Neural crest cell (in vitro differentiated cells): ENCODE measurements at places on chromosomes 7 and 10. TPM values are rescaled to one million over a fixed set of nuclear protein-coding genes. Genes with fewer than 3 reads are reported as not detected.
A peak's percentile ranks its signal among the peaks of the same experiment; 100 is the strongest.

Gene PKD1L1
- 0.11 and 0.19 TPM in 2 replicates for total RNA-seq

Gene TEX36
- total RNA-seq, result not detected in 2 replicates

GRCh38 chr7:7135074-7135473 lies 47.3 kb upstream of the C1GALT1 start:
- no peak overlapping the region for H3K27ac ChIP-seq
- no peaks in the 10 kb centered on the region for H3K36me3 ChIP-seq
- H3K4me3 ChIP-seq, result no peak overlapping the region
- peaks cover 14% of the 10 kb centered on the region for H3K4me1 ChIP-seq

- no peaks in the 10 kb centered on the region for H3K27me3 ChIP-seq
- no peak for DNase-seq
- H3K27ac ChIP-seq, result no peak overlapping the region
- no peaks in the 10 kb centered on the region for H3K36me3 ChIP-seq
- H3K4me3 ChIP-seq, result no peak overlapping the region
- H3K4me1 ChIP-seq, result no peaks in the 10 kb centered on the region
These were observed 125.7 kb upstream of the CXCL12 start for GRCh38 chr10:44510379-44511115.

- H3K4me1 ChIP-seq, result peaks cover 20% of the 10 kb centered on the region
- H3K36me3 ChIP-seq, result peaks cover 3% of the 10 kb centered on the region
- H3K27me3 ChIP-seq, result no peaks in the 10 kb centered on the region
- H3K27ac ChIP-seq, result no peak overlapping the region
- DNase-seq, result no peak
These were observed 104.4 kb upstream of the FGFR2 start for GRCh38 chr10:121702351-121703320.

Gene NUB1
- total RNA-seq, result 32.6 and 33.2 TPM in 2 replicates

Gene STEAP1
- total RNA-seq, result 2.4 and 3.3 TPM in 2 replicates

DNA sequence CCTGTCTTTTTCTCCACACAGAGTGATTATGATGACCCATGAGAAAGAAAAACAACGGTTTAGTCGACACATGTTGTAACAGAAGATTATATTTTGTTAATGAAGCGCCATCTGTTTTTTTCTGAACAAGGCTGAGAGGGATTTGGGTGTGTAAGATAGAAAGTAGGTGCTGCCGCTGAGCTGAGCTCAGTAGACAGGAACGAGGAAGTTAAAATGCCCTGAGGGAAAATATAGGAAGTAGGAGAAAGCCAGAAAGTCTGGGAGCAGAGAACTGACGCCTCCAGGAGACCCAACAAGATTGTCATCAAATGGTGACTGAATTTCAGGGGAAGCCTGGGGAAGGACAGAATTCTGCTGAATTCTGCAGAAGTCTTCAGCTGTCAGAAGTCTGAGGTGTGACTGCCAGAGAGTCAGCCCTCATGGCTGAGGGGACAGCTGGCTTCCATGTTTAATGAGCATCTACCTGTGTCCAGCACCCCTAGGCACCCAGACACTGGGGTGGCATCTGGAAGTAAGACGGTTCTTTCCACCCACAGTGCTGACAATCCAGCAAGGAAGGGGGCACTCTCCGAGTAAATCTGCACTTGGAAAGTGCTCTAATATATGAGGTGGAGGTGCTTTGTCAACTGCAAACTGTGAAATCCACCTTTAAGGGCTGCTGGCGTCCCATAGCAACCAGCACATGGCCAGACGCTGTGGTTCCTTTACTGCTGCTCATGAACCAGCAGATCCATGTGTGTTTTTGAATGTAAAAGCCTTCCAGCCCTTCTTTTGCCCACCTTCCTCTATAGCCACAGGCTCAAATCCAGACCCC lies 12.5 kb upstream of the TSPAN15 start:
- no peak overlapping the region for H3K4me3 ChIP-seq
- H3K27ac ChIP-seq, result no peak overlapping the region
- DNase-seq, result no peak
- H3K27me3 ChIP-seq, result no peaks in the 10 kb centered on the region
- H3K36me3 ChIP-seq, result no peaks in the 10 kb centered on the region

GRCh38 chr10:75002967-75003594 lies 108.4 kb upstream of the SAMD8 start:
- H3K36me3 ChIP-seq, result peaks cover 3% of the 10 kb centered on the region
- DNase-seq, result no peak
- no peak overlapping the region for H3K27ac ChIP-seq
- peaks cover 20% of the 10 kb centered on the region for H3K4me1 ChIP-seq
- H3K4me3 ChIP-seq, result no peak overlapping the region

DNA sequence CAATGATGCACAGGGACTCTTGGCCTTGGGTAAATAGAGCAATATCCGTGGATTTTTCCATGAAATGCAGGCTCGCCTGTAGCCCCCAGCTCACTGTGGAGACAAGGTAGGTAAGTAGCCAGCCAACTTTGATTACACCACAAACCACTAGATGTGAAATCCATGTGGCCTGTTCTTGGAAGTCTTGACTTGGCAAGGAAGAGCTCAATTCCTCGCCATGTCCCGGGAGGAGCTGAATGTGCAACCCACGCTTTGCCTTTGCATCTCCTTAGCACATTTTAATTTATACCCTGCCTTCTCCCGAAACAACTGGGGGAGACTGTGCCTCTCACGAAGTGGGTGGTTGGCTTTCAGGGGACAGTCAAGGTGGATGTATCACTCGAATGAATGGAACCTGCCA lies 347.7 kb upstream of the MKI67 start:
- H3K27me3 ChIP-seq, result no peaks in the 10 kb centered on the region
- DNase-seq, result no peak
- no peaks in the 10 kb centered on the region for H3K36me3 ChIP-seq
- H3K27ac ChIP-seq, result no peak overlapping the region
- no peaks in the 10 kb centered on the region for H3K4me1 ChIP-seq

DNA sequence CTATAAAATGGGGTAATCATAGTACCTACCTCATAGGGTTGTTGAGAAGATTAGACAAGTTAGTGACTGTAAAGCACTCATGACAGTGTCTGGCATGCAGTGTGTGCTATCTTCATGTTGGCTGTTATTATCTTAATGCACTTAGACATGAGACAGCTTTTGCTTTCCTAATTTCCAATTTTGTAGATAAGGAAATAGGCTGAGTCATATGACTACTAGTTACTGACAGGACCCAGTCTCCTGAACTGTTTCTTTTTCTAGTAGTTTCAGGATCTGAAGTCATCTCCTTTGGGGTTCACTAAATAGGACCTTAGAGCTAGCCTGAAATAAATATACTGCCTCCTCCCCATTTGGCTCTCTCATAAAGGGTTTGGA lies 74.2 kb downstream of the SNX10 start:
- peaks cover 10% of the 10 kb centered on the region for H3K4me1 ChIP-seq
- peak overlapping the region; percentile 16 for H3K27ac ChIP-seq
- H3K27me3 ChIP-seq, result no peaks in the 10 kb centered on the region
- H3K4me3 ChIP-seq, result no peak overlapping the region
- H3K36me3 ChIP-seq, result no peaks in the 10 kb centered on the region
